ENCODE measurements at places on chromosomes 13 and 19. TPM values are rescaled to one million over a fixed set of nuclear protein-coding genes. Genes with fewer than 3 reads are reported as not detected.

DNA sequence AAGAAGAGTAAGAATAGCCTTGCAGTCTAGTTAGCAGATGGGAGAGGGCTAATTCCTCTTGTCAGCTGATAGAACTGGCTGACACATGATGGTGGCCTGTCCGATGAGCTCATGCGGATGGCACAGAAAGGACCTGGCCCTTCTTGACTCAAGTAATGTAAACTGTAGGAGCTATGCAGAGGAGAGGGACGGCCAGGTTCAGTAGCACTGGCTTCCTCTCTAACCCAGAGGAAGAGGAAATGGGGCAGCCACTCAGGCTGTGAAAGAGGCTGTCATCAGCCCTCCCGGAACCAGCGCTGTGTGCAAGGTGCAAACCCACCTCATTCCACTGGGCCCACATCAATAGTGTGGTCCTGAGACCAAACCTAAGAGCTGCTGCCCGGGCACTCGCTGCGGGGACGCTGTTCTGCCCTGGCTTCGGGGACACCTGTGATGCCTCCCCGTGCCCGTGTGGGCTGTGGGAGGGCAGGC is 30.8 kb upstream of the USE1 start:
- DNase-seq, result peak; percentile 47

Gene TUBA3C
- not detected for total RNA-seq

Gene REX1BD
- 46.2 TPM for total RNA-seq

DNA sequence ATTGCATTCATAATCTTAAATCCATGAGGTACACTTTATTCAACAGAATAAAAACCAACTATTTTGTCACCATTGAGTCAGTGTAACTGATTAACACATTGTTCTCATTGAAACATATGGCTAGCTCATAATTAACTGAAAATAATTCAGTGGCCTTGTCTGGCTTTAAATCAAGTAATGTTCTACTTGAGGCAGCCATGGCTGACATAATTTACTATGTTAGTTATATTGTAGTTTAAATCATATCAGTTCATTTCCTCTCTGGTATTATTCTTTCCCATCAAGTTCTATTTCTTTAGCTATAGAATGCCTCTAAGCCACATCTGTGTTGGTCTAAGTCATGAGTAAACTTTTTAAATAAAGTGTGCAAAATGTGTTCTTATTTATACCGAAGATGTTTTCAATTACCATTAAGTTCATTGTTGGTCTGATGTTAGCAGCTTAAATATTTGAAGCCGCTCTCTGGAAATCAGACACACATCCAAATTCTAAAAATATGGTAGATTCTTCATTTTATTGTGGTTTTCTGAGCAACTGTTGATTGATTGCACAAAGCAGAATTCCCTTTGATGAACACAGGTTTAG is 393.7 kb downstream of the GPC6 start:
- no peak for DNase-seq

DNA sequence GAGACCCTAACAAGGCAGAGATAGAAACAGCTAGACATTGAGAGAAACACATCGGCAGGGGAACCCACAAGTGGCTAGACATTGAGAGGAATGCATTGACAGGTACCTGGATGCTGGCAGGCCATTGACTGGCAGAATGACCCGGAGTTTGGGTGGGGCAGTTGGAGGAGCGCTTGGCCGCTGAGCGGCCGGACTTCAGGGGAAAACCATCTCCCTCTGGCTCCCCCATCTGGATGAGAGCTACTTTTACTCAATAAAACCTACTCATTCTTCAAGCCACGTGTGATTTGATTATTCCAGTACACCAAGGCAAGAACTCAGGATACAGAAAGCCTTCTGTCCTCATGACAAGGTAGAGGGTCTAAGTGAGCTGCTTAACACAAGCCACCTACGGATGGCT is 473.4 kb downstream of the SLITRK5 start:
- no peak for DNase-seq

Gene ZFR2
- 0.56 TPM for total RNA-seq

GRCh38 chr19:42121656-42122069 is 10.6 kb downstream of the POU2F2 start:
- peak; percentile 86 for DNase-seq

DNA sequence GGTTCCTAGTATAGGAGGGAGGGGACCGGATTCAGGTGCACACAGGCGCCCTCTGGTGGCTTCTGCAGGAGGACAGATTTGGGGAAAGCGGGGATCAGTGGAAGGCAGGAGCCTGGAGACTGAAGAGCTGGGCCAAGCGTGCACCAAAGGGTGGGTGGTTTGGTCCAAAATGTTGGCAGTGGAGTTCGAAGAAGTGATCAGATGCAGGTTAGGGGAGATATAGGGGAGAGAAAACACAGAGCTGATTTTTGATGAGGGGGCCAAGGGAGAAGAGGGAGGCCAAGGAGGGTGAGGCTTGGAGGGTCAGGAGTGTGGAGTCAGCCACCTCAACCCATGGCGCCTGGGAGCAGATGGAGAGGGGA is 6.8 kb upstream of the CARM1 start:
- peak; percentile 85 for DNase-seq

Gene SLITRK1
- not detected for total RNA-seq

Gene PODNL1
- not detected for total RNA-seq

DNA sequence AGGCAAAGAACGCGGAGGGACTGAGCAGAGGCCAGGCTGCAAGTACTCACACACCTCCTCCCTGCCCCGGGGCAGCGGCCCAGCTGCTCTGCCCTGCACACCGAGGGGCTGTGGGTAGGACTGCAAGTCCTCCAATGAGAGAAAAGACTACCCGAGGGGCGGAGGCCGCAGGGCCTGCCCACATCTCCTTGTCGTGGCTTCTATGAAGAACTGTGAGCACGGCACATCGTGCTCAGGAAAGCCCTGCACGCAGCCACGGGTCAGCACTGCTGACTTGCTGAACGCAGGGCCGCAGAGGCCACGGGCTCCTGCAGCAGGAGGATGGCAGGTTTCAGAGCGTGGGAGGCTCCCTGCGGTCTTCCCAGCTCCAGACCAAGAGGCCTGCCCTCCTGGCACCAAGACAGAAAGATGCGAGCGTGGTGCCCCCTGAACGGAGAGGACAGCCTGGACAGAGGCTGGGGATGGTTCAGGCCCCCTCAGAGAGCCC is 37.4 kb downstream of the CEBPG start:
- DNase-seq, result no peak

Gene ADGRE2
- 3.1 TPM for total RNA-seq

Gene AZU1
- not detected for total RNA-seq

Gene OR7A5
- total RNA-seq, result not detected

GRCh38 chr13:43377973-43378372 is 354.6 kb downstream of the DNAJC15 start:
- no peak for DNase-seq

DNA sequence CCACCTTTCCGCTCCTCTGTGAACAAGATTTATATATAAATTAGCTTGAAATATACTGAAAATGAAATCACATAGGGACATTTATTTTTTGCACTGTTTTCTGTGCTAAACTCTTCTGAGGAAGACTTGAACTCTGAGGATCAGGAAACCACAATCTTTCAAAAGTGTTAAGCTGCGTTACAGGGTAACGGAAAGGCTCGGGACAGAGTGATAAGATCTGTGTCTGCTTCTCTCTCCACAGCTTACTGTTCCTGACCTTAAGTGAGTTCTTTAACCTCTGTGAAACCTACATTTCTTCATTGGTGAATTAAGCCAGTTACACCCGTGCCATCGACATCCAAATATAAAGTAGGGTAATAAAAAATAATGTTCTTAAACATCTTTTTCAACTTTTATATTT is 38.9 kb downstream of the DACH1 start:
- no peak for DNase-seq
